SW 1271 (cell line): ENCODE measurements at places on chromosomes 3 and 15.

DNA sequence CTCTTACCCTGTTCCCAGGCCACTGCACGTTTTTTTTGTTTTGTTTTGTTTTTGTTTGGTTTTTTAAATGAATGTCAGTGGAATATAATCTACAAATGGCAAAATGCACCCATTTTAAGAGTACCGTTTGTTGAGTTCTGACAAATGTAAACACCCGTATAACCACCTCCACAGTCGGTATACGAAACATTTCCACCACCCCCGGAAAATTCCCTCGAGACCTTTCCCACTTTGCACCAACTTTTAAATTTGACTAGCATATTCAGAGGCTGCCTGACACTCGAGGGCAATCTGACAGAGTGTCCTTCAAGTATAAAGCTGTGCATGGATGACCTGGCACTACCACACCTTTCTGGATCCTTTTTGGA lies 613 bp upstream of the ARHGEF3 start:
- no peak for DNase-seq

GRCh38 chr3:98902351-98902740 lies 851 bp upstream of the DCBLD2 start:
- no peak for DNase-seq

- DNase-seq, result no peak
These were observed 55.2 kb downstream of the MGLL start for GRCh38 chr3:127767126-127767525.

DNA sequence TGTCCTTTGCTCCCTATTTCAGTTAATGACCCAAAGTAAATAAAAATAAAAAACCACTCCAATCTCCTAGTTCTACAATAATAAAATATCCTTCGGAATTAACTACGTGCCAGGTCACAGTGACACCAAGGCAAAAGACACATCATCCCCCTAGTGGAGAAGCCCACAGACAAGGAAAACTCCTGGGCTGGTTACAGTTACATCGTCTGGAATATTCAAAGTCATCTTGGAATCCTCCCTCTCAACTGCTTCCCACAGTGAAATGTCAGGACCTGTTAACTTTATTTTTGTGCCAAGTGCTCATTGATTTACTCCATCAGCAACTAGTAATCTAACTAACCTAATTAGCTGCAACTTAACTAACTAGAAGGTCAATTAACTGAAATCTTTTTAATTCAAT lies 349.3 kb downstream of the MAGI1 start:
- DNase-seq, result no peak

DNA sequence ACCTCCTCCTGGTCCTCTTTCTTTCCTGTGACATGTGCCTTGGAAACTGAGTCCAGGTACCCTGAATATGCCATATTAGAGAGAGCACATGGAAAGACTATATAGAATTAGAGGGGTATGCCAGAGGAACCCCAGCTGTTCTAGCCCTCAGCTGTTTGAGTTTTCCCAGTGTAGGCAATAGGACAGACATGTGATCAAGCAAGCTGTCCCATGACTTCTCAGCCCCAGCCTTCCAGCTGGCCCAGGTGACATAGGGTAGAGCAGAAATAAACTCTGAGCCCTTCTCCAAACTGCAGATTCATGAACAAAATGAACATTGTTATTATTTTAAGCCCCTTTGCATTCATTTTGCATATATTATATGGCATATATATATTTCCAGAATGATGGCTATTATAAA lies 118.7 kb downstream of the PPM1L start:
- no peak for DNase-seq
